ENCODE measurements at places on chromosomes 2 and 18. TPM values are rescaled to one million over a fixed set of nuclear protein-coding genes. Genes with fewer than 3 reads are reported as not detected.

GRCh38 chr2:98634406-98635092 lies 26.2 kb downstream of the UNC50 start:
- DNase-seq = no peak

The STPG4 gene
- 0.72 TPM for total RNA-seq

DNA sequence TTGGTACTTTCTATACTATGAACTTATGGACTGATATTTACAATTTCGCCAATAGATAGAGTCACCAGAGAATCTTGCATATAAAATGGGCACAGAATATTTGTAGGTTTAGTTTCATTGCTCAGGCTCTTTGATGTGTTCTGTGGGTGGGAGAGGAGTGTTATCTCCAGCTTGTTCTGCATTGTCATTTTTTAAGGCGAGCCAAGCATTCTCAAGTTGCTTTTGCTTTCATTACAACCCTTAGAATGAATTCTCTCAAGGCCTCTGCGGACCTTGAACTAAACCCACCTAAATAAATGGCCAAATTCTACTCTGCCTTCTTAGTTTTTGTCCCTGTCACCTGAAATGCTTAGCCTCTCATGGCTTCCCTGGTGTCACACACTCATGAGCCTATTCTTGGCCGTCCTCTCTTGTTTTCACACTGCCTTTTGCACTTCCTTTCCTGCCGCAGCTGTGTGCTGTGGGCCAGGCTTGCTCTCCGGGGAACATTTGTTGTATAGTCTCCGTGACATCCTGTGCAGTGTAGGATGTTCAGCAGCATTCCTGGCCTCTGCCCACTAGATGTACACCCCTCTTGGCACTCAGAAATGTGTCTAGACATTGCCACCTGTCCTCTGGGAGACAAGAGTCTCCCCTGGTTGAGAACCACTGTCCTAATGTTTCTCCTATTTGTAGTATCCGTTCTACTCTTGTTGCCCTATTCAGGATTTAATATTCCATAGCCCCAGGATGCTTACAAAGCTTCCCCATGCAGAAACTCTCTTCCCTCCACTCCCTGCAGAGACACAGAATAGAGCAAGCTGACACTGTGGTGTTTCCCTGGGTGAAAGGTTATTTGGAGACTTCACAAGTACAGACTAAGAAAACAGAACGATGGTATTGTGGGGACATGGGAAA lies 255.6 kb downstream of the PTPRM start:
- peak; percentile 31 for DNase-seq

DNA sequence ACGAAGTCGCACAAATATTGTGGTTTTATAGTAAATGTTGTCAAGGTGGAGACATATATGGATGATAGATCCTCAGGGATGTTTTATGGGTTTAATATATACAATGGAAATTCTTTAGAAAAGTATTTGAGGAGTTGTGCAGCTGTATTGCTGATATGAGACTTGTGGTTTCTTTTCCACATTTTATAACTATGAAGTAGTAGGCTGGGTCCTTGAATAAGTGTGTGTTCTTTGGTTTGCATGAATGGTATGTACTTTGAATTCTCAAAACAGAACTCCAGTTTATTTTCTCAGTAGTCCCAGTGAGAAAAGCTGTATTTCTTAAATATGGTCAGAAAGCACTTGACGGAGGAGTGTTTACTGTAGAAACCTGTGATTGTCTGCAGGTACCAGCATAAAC lies 42.4 kb downstream of the PLCL1 start:
- no peak for DNase-seq

DNA sequence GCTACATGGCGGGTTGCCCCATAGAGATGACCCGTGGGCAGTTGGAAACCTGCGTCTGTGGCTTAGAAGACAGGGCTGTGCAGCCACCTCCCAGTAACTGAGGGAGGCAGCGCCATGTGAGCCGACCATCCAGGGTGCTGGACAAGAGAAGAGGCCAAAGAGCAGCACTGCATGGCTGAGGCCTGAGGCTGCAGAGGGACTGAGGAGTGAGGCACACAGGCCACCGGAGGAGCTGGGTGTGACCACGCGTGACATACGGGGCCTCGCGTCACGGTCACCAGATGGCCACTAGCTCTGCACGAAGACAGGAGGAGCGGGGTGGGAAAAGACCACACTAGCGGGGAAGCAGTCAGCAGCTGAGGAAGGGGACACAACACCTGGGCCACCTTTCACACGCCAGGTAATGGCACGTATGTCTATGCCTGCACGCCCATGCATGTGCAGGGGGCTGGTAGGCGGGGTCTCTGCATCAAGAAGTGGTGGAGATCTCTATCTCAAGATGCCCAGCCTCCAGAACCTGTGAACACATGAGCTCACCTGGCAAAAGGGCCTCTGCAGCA lies 61.4 kb downstream of the NDUFA10 start:
- DNase-seq = peak; percentile 45

The GCG gene
- total RNA-seq = not detected

GRCh38 chr2:4381049-4381448 lies 677.7 kb downstream of the DCDC2C start:
- DNase-seq = no peak

DNA sequence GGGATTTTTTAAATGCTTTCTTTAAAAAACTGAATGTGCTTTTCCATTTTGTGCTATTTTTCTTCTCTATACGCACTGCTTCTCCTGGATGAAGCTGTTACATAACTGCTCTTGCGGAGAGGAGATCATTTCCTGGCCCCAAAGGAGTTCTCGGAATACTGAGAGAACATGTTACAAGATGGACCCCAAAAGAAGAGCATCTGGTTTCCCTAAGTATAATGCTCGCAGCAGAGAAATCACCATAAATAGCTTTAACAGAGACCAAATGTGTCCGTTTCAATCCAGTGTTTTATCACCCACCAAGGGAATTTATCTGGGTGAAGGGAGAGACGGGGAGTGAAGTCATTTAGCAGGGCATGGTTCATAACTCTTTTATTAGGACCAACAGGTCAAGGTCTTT lies 80.1 kb downstream of the RBM43 start:
- no peak for DNase-seq

Measured in osteoblast (primary cell).